Stimulated activated CD8-positive, alpha-beta memory T cell treated with anti-CD3 and anti-CD28 coated beads, Interleukin-15, amount 100 ng/mL, for 1 hour (primary cell): ENCODE measurements at places on chromosomes 6 and 20.

- DNase-seq = no peak
Observed at GRCh38 chr20:45053430-45054351, 47.2 kb downstream of the KCNS1 start.

DNA sequence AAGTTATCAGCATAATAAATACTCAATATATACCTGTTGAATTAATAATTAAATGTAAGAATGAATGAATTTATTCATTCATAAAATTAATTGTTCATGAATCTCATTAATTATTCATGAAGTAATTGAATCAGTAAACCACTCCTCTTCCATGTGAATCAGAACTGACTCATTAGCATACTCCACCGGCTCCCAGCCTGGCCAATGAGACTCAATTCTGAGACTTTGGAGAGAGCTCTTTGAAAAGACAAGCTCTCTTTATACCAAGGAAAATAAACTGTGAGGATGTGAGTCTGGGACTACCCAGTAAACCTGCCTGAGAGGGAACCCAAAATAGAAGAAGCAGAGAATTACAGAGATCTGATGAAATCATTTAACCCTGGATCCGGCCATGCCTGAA lies 8.4 kb upstream of the SLC2A10 start:
- DNase-seq = no peak

- no peak for DNase-seq
Observed at GRCh38 chr6:31884528-31885035, 5.8 kb upstream of the SLC44A4 start.

- no peak for DNase-seq
Observed at GRCh38 chr6:108521616-108522107, 39.1 kb upstream of the FOXO3 start.

- no peak for DNase-seq
Observed at GRCh38 chr6:105346052-105346451, 56.8 kb downstream of the PREP start.

DNA sequence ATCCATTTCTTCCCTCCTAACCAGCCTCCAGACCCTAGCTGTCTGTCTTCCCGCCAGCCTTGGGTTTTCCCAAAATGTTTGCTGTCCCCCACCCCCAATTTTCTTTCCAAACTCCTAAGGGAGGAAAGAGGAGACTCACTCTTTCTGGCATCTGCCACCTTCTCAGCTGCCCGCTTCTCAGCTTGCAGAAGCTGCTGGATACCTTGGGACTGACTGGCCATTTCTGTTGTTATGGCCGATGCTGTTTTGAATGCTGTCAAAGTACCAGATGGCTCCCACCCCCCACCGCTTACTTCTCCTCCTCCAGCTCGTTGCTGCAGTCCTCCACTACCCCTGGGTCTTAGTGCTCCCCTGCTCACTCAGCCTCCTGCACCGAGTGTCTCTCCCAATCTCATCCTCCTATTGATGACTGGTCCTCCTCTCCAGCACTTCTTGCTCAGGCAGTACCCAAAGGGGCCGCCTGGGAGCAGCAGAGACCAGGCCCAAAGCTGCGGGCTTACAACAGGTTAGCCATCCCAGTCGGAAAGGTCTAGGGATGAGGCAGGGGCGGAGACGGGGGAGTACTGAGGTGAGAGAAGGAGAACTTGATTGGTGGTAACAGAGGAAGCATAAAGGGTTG lies at the start of gene ATP6V1G2:
Gene ATP6V1G2, minus strand, starts transcription at position 270 of the 619 bp plus-strand sequence. Its CDS starts 49 bp downstream, at position 221.
- peak; percentile 70 for DNase-seq

GRCh38 chr20:22692119-22692475 lies 107.7 kb upstream of the FOXA2 start:
- DNase-seq = no peak

- no peak for DNase-seq
Observed at GRCh38 chr20:41352106-41352505, 11.5 kb downstream of the LPIN3 start.

- DNase-seq = no peak
Observed at GRCh38 chr6:119938752-119939151, 589.2 kb upstream of the MAN1A1 start.

DNA sequence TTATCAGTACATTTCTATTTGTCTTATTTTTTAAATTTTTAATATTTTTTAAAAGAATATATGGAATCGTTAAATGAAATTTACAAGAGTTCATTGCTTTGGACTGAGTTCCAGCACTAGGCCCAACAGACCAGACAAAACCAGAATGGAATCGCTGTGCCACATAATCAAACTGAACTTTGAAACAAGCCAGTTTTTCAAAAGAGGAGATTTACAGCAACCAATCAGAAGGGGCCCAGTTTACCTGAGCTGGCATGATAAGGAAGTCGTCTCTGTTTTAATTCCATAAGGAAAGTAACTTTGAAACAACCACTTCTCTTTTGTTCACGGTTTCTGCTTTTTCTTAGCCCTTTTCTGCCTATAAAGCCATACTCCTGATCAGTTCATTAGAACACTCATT lies 293.6 kb upstream of the FLRT3 start:
- DNase-seq = no peak

DNA sequence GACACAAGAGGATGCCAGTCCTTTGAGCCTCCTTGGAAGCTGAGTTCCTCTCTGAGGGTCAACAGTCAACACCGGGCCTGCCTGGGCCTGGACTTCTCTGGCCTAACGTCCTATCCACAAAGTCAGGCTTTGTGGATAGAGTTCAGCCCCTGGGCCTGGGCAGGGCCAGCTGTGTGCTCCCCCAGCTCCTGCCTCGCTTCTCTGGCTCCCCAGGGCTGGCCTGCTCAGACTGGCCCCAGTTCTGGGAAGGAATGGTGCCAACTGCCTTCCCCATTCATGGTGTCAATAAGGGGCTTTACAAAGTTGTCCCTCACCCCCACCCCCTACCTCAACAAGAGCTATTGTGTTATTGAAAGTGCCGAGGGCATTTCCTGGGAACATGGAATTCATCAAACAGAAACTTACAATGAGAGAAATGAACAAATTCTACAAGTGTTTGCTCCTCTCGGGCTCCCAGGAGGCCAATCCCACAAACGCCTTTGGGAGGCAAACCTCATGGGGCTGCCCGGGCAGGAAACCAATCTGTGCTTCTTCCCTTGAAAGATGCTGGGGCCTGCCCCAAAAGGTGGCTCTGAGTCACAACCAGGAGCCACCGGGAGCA lies 26.5 kb upstream of the PPP1R14C start:
- no peak for DNase-seq

DNA sequence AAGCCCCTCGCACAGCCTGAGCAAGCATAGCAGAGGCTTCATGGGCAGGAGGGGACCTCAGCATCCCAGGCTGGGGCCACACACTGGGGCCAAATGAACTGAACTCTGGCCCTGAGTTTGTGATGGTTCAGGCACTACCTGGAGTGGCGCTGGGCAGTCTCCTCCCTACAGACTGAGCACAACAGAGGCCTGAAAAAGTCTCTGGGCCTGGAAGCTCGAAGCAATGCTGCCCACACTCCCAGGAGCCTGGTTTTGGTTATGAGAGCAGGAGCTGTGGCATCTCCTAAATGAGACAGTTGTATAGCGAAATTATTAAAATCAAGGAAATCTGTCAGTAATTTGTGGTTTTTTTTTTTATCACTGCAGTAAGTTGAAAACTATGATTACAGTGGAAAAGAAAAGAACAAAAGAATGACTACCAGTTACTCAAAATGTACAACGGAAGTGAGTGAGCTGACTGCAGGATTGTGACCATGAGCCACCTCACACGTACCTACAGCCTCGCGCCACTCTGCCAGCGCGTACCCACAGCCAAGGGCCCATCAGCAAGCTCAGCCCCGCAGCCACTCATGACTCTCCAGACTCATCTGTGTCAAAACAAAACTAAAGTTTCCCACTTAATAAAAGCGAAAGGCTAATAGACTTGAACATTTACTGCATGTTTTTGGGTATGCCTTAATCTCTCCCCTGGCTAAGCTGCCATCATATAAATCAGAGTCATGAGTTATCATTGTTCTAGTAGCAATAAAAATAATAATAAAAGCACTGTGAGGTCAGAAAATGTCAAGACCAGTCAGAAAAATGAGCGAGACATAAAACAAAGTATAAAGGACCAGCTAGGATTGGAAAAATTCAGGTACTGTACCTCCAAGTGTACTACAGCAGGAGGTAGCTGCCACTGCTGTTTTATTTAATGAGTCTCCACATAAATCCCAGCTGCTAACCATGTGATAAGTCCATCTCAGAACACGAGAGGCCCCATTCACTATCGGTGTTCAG lies 177.0 kb downstream of the FOXC1 start:
- no peak for DNase-seq

DNA sequence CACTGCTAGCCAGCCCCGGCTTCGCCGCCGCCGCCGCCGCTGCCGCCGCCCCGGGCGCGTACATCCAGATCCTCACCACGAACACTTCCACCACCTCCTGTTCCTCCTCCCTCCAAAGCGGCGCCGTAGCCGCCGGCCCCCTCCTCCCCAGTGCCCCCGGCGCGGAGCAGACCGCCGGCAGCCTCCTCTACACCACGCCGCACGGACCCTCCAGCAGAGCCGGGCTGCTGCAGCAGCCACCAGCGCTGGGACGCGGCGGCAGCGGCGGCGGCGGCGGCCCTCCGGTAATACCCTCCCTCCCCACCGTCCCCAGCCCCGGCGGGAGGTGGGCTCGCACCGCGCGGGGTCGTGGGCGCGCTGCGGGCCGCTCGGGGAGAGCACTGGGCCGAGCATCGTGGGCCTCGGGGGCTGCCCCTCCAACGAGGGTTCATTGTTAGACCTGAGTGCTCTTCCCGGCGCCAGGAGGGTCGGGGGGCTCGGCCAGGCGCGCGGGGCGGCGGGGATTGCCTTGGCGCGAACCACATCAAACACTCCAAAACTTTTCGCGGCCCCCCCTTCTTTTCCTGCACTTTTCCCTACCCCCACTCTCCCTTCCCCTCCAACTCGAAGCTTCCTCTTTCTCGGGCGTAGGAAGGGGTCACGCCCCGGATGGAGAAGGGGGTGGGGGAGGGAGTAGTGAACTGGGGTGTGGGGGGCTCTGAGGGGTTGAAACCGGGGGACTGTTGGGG lies 827 bp downstream of the E2F3 start:
- no peak for DNase-seq

DNA sequence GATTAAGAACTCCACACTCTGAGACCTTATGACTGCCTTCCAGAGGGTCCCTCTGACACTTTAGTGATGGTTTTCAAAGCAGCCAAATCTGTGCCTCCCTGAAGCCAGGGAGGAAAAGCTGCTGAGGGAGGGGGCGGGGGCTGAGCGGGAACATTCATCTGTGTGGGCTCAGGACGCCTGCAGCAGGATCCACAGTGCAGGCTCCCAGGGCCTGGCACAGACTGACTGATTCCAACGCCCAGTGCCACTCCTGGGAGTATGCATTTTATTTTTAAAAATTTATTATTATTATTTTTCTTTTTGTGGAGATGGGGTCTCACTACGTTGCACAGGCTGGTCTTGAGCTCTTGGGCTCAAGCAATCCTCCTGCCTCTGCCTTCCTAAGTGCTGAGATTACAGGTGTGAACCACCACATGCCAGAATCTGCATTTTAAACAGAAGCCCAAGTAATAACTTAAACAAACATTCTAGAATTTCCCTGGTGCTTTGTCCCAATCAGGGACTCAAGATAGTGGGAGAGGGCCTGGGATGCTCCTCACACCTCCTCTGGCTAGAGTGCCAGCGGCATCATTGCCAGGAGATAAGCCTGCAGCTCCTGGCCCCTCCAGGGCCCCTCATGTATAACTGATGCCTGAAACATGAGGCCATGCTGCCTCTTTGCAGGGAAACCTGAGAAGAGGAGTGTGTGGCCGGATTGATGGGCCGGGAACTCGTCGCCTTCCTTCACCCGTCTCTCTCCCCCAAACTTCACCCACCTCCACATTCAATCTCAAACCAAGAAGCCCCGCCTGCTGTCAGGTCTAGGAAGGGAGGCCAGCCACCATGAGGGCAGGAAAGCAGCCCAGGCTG lies 438 bp upstream of the TMC2 start:
- DNase-seq = no peak

- DNase-seq = no peak
Observed at GRCh38 chr6:135458051-135458450, 39.5 kb downstream of the AHI1 start.

DNA sequence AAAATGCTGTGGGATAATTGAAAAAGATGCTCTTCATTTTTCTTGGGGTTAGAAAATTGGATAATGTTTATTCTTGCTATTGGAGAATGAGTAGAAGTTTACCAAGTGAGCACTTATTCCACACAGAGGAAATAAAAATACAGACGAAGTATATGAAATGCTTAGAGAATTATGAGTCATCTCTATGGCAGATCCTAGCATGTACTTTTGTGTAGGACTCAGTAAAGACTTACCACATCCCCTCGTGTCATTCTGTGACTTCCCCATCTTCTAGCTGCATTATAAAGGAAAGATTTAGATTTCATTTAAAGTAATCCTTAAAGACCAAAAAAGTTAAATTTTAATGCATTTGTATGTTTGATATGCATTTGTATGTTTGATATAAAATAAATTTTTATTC lies 685.6 kb downstream of the TBC1D32 start:
- DNase-seq = no peak

- DNase-seq = no peak
Observed at GRCh38 chr6:82968708-82969107, 96.9 kb downstream of the UBE3D start.

GRCh38 chr6:139853302-139853992 lies 479.0 kb upstream of the CITED2 start:
- no peak for DNase-seq

- no peak for DNase-seq
Observed at GRCh38 chr20:21053002-21053762, 53.0 kb downstream of the LINC00237 start.

DNA sequence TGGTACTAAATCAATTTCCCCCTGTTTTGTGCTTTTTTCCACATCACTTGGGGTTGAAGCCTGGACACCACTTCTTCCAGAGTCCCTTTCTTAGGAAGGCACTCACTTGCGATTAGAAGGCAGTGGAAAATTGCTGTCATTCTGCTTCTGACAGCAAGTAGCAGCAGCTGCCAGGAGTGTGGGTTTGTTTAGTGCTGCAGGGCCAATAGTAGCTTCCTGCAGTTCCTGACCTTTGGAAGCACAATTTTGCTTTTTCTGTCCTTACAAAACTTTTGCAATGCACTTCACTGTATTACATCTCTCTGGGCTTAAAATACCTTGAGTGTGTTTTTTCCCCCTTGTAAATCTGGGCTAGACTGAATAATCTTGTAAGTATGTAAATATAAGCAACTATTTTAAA lies 12.5 kb upstream of the HLA-DRA start:
- DNase-seq = no peak

DNA sequence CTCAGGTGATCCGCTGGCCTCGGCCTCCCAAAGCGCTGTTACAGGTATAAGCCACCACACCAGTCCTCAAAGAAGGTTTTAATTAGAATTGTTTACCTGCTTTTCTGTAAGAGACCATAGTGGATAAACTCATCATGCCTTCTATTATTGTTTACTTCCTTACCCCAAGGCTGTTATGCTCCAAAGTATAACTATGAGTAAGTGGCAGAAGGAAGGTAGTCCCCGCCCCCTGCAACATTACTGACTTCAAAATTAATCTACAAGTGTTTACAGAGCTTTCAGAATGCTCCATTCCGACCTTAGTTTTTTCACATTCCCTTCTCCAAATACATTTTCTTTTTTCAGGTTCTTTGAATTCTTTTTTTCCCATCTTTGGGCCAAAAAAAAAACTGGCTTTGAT lies 480.5 kb upstream of the NOX3 start:
- no peak for DNase-seq

DNA sequence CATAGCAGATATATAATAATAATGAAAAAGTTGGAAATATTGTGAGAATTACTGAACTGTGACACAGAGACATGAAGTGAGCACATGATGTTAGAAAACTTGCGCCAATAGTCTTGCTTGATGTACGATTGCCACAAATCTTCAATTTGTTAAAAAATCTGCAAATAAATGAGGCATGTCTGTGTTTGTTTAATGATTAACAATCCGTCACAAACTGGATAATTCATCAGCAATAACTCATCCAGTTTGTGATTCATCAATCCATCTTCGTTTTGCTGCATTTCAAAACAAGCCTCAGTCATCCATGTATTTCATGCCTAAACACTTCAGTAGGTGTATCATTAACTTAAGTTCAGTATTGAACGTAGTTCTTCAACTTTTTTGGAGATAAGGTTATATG lies 25.5 kb upstream of the SMIM26 start:
- no peak for DNase-seq
